ENCODE measurements at places on chromosomes 2 and 18.

- no peak for DNase-seq
These were observed 269.5 kb upstream of the POU3F3 start for GRCh38 chr2:104584393-104584792.

DNA sequence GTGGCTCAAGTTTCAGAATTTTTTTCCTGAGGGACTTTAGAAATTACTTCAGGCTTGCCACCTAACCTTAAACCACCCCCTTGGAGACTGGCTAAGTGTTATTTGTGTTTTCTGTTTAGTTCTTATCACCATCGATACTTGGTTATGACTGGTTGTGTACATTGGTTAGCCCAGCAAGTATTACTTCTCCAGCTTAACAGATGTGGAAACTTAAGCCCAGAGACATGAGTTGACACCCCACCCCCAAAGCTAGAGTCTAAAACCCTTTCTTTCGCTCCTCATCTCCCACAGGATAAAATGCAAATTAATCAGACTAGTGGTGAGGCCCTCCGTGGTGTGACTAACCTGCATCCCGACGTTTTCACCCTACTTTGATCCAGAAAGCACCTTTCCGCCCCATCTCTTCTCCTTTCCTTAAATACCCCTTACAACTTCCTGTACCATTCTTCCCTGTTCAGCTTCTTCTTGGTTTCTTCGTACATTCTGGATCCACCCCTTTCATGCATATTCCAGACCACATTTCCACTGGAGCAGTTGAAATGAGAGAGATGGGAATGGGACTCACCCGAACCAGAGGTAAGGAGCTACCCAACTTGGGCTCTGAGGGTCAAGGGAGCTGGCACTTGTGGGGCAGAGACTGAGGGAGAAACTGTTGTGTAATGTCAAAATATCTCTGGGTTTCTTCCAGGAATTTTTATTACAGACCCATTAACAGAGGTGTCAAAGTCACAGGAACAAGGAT is 819 bp upstream of the MAP3K2 start:
- no peak for DNase-seq

GRCh38 chr2:43840965-43841364 is 2.2 kb downstream of the ABCG8 start:
- DNase-seq = no peak

DNA sequence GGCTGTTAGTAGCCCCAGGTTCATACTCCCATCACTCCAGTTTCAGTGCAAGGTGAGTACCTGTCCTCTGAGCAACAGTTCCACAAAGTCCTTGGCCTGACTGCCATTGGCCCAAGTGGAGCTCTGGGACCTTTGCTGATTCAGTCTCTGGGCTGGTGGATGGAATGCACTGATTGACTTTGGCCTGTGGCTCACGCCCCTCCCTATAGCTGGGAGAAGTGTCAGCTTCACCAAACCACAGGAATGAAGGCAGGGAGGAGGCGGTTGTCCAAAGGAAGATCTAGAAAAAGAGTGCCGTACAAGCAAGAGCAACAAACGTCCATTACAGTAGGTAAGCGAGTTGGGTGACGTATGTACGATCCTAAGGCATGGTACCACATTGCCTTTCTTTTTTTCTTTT is 34.0 kb downstream of the QPCT start:
- DNase-seq = no peak

DNA sequence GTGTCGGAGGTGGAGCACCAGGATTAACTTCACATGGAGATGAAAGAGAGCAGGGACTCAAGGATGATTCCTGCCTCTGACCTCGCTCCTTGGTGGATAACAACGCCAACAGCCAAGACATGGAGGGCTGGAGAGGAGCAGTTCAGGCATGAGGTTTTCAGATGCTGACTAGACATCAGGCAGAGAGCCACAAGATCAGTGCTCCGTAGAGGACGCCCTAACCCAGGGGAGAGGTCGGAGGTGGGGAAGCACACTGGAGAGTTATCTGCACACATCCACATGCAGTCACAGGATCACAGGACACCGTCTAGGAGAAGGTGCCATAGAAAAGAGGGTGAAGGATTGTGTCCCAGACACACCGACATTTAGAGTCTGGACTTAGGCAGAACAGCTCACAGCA is 344.3 kb downstream of the EIPR1 start:
- DNase-seq = no peak

GRCh38 chr18:76672627-76673026 is 149.7 kb upstream of the ZNF236 start:
- DNase-seq = no peak

All from amniotic stem cell (primary cell).